NCI-H2081 (cell line): ENCODE measurements at places on chromosomes 7 and 10.

DNA sequence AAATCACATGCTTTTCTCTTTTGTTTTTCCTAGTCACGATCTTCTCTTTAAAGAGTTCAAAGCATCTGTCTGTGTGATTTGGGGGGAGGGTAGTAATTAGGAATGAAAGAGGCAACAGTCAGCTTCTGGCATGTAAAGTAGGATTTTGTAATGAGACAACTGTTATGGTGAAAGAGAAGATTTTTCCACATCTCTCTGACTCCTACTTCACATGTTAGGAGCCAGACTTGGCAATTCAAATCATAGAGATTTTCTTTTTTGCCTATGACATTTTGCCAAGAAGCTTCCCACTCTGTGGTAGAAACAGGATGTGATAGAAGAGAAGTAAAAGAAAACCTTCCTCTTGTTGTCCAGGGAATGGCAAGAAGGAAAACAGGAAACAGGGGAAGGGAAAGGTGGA is 38.3 kb upstream of the KLHL7 start:
- DNase-seq: no peak

GRCh38 chr10:17076626-17077345 is 52.8 kb downstream of the CUBN start:
- DNase-seq: no peak

- DNase-seq: no peak
Observed at GRCh38 chr7:134209322-134210015, 82.3 kb downstream of the LRGUK start.

DNA sequence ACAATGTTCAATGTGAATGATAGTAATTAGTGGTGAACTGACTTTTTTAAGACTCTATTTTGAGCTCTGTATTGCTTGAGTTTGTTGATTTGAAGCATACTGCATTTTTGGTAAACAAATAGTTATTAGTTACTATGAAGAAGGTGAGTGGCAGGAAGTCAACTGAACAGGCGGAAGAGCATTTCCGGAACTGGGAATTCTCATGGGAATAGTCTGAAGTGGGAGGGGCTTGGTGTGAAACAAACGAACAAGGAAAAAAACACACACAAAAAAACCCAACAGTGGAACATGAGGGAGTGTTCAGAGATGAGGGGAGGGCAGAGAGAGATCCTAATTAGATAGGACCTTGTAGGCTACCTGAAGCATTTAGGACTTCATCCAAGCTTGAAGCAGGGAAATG is 43.9 kb upstream of the C1QL3 start:
- DNase-seq: no peak

DNA sequence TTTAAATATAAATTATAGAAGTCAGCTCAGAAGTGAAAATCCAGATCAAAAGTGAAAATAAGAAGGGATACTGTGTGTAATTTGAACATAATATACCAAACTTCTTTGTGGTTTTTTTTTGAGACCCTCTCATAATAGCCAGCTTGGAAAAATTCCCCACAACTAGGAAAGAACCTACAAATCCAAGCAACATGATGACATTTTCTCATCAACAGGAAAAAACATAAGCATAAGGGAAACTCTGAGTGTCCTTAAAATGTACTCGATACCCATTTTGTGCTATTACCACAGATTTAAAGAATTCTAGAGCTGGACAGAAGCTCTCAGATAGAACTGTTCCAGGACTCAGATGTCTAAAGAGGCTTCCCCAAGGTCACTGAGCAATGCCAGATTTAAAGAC is 214.8 kb upstream of the KLF14 start:
- DNase-seq: no peak

DNA sequence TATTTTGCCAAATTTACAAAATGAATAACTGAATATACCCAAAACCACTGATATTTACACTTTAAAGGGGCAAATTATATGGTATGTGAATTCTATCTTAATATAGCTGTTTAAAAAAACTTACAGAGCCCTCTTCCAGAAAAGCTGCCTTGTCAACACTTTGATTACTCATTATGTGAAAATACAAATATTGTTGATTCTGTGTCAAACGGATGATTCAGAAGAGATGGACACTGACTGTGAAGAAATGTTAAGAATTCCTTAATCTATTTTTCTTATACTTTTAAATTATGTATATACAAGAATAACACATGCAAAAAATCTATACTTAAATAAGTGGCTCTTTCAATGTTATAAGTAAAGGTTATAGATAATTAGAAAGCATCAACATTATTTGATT is 41.5 kb downstream of the SMURF1 start:
- DNase-seq: no peak

- DNase-seq: no peak
Observed at GRCh38 chr7:150954986-150955518, 23.1 kb downstream of the KCNH2 start.

DNA sequence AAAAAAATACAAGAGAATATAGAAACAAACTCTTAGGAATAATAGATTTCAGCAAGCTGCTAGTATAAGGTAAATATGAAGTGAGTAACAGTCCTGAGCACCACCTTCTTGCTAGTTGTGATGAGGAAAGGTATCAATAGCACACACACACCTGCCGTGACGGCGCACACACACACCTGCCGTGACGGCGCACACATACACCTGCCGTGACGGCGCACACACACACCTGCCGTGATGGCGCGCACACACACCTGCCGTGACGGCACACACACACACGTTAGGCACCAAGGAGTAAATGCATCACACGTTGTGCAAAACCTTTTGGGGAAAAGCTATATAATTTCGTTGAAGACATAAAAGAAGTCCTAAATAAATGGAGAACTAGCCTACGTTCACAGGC is 4.7 kb upstream of the JAKMIP3 start:
- no peak for DNase-seq

DNA sequence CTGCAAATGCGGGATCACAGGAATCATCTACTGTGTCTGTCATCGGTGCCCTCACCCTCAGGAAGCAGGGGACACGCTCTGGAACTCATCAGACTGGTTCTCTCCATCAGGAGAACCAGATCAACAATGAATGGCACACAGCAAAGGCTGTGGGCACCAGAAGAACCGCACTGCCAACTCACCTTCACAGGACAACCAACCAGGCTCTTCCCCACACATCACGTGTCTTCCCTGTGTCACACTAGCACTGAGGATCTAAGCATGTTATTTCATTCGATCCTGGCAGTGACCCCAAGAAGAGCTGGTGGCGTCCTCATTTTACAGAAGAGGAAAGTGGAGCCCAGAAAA is 106.1 kb downstream of the TNS3 start:
- DNase-seq: no peak

- DNase-seq: no peak
Observed at GRCh38 chr7:66016131-66016461, 34.1 kb upstream of the GUSB start.

DNA sequence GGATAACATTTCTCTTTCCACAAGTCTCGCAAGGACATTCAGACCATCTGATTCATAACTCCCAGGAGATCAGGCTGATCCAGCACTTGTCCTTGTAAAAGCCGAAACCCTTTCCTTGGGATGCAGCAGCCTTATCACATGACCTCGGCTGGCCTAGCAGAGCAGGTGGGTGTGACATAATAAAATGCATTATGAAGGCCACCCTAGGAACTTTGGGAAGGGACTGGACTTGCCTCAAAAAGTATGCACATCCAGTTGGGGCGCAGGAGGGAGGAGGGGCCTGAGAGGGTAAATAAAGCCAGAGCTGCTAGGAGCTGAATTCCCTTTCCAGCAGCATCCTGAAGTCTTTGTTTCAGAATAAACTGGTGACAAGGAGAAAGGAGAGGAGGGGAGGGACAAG is 260.8 kb downstream of the SNX13 start:
- no peak for DNase-seq

- DNase-seq: no peak
Observed at GRCh38 chr7:33970536-33970935, 65.2 kb downstream of the BMPER start.

GRCh38 chr7:75617634-75618234 is 121.0 kb downstream of the HIP1 start:
- DNase-seq: no peak

DNA sequence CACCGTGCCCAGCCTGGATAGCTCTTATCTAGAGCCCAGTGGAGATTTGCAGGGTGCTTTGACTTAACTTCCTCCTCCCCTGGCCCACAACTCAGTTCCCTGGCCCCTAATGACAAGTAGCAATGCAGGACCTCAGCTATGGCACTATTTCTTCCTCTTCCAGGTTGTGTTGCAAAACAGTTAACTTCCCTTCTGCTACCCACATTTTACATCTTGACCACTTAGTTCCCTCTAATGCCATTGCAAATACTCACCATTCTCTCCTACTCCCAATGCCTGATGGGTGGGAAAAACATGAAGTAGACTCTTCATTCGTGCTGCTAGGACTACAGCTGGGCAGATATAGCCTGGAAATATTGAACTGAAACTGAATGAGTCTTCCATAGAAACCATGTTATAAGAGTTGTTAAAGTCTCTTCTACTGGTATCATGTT is 39.1 kb upstream of the FGL2 start:
- no peak for DNase-seq

GRCh38 chr7:24819916-24820689 is 62.8 kb upstream of the GSDME start:
- DNase-seq: peak; percentile 94

GRCh38 chr7:33614357-33615117 is 290.8 kb upstream of the BMPER start:
- no peak for DNase-seq
